Left colon (tissue), 2 donors: ENCODE measurements at places on chromosomes 11 and 22.

DNA sequence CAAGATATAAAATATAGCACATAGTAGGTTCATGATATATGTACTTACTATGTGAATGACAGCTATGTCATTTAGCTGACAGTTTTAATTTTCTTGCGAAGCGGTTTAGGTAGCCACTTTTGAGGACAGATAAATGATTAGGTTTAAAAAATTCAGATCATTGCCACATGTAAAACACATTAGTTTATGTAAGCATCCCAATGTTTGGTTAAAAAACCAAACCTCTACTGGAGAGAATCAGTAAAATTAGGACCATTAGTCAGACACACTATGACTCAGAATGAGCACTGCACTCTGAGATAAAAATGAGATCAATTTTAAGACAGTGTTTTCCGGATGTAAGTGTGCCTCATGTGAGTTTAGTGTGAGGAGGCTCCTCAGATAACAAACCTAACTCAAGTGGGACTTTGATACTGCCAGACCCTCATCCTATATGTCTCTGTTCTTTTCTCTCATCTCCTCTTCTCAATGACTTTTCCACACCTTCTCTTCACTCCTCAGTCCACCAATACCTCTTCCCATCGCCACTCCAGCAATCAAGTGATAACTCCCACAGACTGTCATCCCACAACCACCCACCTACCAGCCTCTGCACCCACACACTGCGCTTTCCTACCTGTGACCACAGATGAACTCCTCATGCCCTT lies 6.8 kb upstream of the OR2AT4 start:
- no peak for DNase-seq

- peak; percentile 82 for DNase-seq
These were observed 469 bp upstream of the OSBP2 start for GRCh38 chr22:30694171-30694639.

DNA sequence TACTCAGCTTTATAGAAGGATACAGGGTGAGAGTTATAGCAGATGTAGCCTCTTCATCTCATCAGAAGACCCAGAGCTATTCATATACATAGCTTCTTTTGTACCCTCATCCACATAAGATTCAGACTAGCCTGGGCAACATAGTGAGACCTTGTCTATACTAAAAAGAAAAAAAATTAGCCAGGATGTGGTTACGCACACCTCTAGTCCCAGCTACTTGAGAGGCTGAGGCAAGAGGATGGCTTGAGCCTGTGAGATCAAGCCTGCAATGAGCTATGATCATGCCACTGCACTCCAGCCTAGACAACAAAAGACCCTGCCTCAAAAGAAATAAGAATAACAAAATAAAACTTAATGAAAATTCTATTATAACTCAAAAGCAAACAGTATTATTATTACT lies 36.7 kb upstream of the B3GNT6 start:
- DNase-seq, result no peak

GRCh38 chr11:103016031-103016430 lies 60.5 kb upstream of the MMP13 start:
- DNase-seq, result no peak

DNA sequence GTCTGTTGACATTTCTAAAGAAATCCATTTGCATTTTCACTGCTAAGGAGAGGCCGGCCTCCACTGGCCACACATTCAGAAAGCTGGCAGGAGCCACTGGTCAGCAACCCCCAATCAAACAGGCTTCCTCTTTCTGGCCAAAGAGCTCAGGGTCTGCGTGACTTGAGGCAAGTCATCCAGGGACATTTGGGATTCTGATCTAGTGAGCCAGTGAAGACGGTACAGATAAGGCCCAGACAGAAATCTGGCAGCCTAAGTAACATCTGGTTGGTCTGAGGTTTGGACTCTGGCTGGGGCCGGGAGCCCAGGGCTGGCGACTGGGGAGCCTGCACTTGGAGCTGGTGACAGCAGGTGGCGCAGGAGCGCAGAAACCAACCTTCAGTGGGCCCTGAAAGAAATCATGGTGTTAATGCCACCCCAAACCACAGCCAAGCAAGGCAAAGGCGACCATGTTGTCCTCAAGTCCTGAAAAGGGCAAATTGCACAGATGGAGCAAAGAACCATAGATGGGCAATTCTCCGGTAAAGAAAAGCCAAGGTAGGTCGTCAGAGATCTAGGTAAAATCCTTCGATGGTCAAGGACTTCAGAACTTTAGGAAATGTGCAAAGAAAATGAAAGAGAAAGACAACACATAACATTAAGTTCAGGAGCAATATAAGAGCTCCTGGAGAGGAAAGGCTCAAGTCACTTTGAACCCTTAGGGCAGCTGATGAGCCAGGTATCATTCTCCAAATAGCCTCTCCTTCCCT lies 99.4 kb upstream of the BLID start:
- peak; percentile 30 for DNase-seq

GRCh38 chr11:134429106-134429505 lies 17.1 kb upstream of the B3GAT1 start:
- DNase-seq, result no peak

- no peak for DNase-seq
These were observed 36.8 kb downstream of the YAP1 start for GRCh38 chr11:102147015-102147414.

DNA sequence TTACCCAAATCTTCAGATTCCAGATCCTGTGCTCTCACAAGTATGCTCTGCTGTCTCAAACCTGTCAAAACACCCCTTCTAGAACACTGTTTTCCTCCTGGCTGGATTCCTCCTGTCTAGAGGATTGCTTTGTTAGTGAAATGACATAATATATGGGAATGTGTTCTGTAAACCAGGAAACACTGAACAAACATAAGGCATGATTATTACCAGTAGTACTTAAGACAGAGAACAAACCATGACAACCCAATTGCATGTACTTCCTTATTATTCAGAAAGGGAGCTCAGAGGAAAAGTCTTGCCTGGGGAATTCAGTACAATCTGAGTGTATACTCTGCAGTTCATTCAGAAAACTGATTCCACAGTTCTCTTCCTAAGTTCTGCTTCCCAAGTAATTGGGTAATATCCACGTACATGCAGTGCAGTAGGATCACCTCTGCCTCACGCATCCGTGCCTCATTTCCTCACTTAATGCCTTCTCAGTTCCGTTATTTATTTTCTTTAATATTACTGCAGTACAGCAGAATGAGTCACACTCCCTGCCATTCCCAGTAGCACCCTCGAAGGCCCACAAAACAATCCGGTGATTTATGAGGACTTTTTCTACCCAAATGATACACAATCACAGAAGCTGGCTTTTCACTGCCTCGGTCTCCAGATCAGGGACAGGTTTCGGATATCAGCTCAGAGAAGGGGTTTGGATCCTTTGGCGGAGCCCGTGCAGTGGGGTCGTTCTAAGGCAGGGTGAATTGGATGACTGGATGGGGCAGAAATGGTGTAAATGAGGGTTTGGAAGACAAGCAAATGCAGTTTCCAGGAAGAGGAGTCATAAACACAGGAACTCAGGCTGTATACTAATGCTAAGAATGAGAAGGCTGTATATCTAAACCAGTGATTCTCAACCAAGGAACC lies 896.9 kb downstream of the KCNA4 start:
- DNase-seq, result no peak

- peak; percentile 54 for DNase-seq
These were observed 75.3 kb downstream of the ST3GAL4 start for GRCh38 chr11:126430581-126431335.

DNA sequence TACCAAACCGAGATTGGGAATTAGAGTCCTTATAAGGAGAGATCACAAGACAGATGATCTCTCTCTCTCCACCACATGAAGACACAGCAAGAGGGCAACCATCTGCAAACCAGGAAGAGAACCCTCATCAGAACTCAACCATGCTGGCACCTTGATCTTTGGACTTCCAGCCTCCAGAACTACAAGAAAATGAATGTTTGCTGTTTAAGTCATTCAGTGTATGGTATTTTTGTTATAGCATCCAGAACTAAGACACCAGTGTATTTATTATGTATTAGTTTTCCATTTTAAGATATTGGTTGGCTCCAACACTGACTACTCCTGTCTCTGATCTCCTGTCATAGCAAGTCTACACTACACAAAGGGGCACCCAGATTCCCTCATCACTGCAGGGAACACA lies 86.9 kb downstream of the CCDC34 start:
- no peak for DNase-seq

GRCh38 chr11:65420979-65421793 lies 1.4 kb upstream of the NEAT1 start:
- DNase-seq, result peak; percentile 97

DNA sequence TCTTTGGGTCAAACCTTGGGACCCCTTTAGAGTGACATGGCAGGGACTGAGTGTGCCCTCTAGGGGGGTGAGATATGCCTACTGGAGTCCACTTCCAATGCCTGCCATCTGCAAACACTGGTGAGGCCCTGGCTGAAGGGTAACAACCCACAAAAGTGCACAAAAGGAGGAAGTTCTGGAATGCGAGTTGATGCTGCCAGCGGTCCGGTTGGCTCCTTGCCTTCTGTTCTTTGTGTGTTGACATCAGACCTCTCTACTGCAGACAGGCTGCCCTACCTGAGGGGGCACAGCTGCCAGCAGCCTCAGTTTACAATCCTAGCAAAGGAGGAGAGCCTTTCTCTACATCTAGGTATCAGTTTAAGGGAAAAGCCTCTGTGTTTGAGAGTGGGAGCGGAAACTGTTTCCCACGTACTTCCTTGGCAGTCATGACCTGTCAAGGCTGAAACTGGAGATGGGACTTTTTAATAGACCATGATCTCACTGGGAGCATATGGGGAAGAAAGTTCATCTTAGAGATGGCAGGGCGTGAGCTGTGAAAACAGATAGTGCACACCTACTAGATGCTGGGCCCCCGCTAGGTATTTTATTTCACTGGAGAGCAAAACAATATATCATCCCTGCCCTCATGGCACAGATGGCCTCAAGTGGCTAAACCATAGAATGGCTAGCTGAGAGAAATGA lies 27.2 kb downstream of the BMAL1 start:
- no peak for DNase-seq

GRCh38 chr11:125621995-125622394 lies 3.0 kb upstream of the CHEK1 start:
- DNase-seq, result no peak

GRCh38 chr11:66595245-66595904 lies 2.4 kb downstream of the CCS start:
- DNase-seq, result no peak

DNA sequence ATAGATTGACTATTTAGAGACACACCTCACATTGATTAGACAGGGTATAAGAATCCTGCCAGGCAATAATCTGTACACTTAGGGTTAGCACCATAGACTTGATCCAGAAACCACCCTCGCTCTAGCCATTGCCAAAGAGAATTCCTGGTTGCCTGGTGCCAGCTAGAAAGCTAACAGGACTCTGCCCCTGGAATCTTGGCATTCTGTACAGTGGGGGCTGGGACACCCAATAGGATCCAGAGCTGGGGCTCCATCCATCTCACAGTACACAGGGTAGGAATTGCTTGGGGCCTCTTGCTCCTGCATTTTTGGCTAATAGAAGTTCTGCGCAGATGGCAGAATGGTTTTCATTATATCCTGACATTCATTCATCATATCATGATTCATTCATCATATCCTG lies 3.0 kb upstream of the APLNR start:
- DNase-seq, result no peak

DNA sequence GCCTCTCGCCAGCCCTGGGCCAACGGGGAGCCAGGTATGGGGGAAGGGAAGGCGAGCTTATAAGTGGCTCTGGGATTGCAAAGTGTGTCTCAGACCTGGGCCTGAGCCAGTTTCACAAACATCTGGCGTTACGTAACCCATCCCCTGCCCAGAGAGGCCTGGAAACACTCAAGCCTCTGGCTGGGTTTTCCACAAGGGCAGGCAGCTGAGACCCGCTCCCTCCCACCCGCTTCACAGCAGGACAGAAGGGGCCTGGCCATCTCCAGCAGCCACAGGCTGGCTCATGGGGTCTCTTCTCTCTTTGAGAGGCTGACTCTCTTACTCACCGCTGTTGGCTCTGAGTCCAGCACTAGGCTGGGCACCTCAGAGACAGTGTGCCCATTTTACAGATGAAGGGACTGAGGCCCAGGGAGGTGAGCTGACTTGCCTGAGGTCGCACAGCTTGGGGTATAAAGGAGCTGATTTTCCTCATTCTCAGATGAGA lies 44.5 kb downstream of the TRIOBP start:
- DNase-seq, result peak; percentile 86

GRCh38 chr11:33052231-33052630 lies 12.9 kb downstream of the TCP11L1 start:
- no peak for DNase-seq

- DNase-seq, result no peak
These were observed 7.1 kb downstream of the PLAAT4 start for GRCh38 chr11:63543711-63544110.

GRCh38 chr11:7525424-7525823 lies 11.6 kb downstream of the PPFIBP2 start:
- no peak for DNase-seq

DNA sequence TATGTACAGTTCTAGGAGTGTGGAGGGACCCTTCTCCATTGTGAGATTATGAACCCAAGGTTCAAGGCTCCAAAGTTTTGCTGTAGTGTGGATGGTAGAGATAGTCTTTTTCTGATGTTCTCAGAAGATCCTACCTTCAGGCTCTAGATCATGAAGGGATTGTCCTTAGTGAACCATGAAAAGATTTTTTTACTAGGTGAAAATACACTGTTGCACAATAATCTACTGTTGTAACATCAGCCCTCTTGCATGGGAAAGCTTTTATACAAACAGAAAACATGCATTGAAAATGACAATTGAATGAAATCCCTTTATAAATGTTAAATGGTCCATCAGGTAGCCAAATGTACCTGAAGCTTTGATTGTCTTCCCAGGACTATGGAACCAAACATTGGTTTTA lies 177.8 kb downstream of the FAM76B start:
- DNase-seq, result no peak

DNA sequence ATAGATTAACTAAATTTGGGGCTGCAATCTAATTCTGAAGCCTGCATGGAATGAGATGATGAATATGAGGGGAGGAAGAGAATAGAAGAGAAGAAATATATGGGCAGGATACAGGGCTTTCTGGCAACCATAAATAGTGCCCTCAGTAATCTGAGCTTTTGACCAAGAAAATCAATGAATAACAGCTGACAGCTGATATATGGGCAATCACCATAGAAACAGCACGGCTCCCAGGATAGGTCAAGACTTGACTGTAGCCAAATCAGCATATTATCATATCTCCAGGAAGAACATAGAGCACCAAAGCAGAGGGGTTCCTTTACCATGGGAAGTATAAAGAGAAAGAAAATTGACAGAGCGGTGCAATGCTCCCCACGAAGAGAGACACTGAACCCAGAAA lies 643.8 kb upstream of the TENM4 start:
- DNase-seq, result no peak

DNA sequence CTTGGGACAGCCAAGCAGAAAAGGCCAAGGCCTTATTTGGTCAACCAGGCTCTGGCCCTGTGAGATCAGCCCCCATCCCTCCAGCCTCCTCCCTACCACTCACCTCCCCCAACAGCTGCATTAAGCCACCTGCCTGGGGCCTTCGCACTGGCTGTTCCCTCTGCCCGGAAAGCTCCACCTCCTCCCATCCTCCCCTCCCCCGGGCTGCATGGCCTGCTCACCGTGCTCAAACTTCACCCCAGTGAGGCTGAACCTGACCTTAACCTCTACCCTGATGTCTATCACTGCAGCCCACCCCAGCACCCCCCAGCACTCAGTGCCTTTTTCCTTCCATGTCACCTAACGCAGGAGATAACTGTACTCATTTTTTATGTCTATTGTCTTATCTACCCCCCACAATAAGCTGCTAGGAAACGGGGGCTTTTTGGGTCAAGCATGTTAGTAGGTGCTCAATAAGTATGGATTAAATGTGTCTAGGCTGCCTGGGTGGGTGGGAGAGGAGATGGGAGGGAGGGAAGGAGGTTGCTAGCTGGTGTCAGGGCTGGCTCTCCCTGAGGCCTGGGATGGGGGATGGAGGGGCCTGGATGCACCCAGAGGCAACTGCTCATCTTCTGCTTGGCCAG lies 912 bp downstream of the PTPRCAP start:
- peak; percentile 76 for DNase-seq
